GF-D8 (cell line): ENCODE measurements at places on chromosomes 13 and 19.

- no peak for DNase-seq
These were observed 108.0 kb downstream of the LMO7 start for GRCh38 chr13:75744127-75744526.

- DNase-seq = no peak
These were observed 5.9 kb upstream of the PLAUR start for GRCh38 chr19:43675906-43676305.

GRCh38 chr13:30934381-30934780 is 1.9 kb downstream of the TEX26 start:
- no peak for DNase-seq

DNA sequence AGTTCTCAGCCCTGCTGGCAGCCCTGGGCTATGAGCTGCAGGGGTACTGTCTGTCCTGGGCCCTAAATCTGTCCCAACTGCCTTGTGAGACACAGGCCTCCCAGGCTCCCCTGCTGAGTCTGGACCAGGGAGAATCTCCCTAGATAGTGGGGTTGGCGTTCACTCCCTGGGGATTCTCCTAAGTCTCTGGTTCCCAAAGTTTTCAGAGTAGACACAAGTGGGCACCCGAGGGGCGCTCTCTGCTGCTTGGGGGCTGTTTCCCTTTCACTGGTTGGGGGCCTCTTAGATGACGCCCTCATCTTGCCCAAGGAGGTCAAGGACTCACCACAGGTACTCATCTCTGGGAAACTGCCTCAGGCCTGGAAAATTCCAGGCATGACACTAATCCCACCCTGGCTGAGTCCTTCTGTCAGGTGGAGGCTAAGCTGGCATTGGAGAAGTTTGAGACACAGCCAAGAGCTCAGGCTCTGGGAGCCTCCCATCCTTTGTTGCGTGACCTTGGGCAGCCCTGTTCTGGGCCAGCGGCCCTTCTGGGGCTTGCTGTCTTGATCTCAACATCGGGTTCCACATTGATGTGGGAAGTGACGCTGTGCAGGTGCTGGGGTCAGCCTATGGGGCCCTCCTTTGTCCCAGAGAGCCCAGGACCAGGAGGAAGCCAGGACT is 3.9 kb downstream of the RPL18A start:
- DNase-seq = no peak

DNA sequence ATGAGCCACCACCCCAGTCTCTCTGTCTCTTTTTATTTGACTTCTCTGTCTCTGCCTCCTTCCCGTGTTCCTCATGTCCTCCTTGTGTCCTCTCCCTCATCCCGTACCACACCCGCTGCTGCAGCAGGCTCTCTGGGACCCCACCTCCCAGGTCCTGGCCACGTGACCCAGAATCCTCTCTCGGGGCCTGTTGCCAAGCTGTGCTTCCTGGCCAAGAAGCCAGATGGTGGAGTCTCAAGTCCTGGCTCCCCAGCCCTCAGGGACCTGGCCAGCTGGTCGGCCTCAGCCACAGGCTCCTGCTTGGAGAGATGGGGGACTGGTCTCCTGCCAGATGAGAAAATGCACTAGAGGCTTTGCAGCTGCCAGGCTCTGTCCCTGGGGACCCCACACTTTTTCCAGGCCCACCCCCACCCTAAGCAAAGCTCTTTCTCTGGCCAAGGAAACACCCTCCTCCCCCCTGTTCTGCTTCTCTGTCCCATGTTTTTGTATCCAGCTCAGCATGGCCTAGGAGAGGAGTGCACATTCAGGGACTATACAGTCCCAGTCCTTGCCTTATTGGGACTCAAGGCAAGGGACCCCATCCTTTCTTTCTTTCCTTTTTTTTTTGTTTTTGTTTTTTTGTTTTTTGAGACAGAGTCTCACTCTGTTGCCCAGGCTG is 34.3 kb upstream of the SHKBP1 start:
- DNase-seq = no peak

- no peak for DNase-seq
These were observed 116.6 kb downstream of the CYSLTR2 start for GRCh38 chr13:48770372-48770771.

GRCh38 chr13:73521985-73522524 is 463.2 kb downstream of the KLF5 start:
- DNase-seq = no peak

- DNase-seq = no peak
These were observed 82.6 kb downstream of the KATNAL1 start for GRCh38 chr13:30224732-30225131.

GRCh38 chr19:1789261-1790041 is 22.6 kb downstream of the ATP8B3 start:
- no peak for DNase-seq

GRCh38 chr13:28402057-28402381 is 92.9 kb downstream of the FLT1 start:
- no peak for DNase-seq

- no peak for DNase-seq
These were observed 65.9 kb downstream of the KCNRG start for GRCh38 chr13:50080911-50081678.

DNA sequence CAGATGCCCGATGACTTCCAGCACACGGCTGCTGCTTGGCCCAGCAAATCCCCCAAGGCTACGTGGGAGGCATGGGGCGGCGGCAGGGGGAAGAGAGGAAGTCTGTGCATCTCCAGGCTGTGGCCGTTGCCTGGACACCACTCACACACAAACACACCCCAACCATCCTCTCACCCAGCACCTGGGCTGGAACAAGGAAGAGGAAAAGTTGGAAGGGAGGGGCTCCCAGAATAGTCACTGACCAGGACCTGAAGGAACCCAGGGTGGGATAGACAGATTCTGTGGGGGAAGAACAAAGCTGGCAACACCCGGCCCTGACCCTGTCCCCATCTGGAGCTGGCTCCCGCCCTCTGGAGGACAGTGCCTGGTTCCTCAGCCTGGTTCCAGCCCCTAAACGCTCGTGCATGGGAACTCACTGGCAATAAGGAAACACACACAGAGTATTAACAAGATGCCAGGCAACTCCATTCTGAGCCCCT is 11.2 kb downstream of the PPP6R1 start:
- DNase-seq = peak; percentile 59

GRCh38 chr13:112056739-112057438 is 10.1 kb upstream of the SOX1 start:
- DNase-seq = no peak

DNA sequence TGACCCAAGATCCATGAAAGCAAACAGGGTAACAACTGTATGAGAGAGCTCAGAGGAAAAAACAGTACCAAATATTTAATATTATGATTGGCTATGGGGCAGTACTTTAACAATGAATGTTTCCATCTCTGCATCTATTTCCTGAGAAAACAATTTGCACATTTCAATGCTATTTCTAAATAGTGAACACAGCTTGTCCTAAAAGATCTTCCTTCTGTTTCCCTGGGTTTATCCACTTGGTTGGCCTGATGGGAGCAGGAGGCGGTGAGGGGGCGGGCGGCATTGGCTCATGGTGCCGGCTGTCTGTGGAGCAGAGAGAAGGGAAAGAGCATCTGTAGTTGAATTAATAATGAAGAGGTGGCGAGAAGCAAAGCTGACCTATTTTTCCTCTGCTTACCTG is 291.4 kb downstream of the DCLK1 start:
- no peak for DNase-seq

GRCh38 chr13:44780591-44781280 is 204.6 kb upstream of the TSC22D1 start:
- no peak for DNase-seq

GRCh38 chr13:33312150-33312860 is 26.8 kb upstream of the STARD13 start:
- no peak for DNase-seq

- no peak for DNase-seq
These were observed 138.6 kb downstream of the KCNRG start for GRCh38 chr13:50153876-50154275.

GRCh38 chr13:102589301-102589822 is 7.4 kb upstream of the TPP2 start:
- no peak for DNase-seq

DNA sequence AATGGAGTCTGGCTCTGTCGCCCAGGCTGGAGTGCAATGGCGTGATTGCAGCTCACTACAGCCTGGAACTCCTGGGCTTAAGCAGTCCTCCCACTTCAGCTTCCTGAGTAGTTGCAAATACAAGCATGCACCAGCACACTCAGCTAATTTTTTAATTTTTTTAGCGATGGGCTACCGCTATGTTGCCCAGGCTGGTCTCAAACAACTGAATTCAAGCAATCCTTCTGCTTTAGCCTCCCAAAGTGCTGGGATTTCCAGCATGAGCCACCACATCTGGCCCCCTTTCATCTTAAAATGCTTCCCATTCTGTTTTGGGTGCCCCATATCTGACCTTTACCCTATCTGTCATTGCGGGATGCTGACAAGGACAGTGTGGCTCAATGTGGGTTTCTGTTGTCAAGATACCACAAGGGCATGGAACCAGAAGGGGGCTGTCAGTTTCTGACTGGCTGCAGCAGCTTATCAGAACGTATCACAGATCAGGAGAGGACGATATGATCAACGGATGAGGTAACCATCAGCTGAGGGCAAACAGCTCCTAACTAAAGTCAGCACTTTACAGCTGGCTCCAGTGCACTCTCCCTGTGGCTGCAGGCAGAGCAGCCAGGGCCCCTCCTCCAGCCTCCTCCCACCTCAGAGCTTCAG is 32.4 kb downstream of the GPR42 start:
- peak; percentile 55 for DNase-seq

DNA sequence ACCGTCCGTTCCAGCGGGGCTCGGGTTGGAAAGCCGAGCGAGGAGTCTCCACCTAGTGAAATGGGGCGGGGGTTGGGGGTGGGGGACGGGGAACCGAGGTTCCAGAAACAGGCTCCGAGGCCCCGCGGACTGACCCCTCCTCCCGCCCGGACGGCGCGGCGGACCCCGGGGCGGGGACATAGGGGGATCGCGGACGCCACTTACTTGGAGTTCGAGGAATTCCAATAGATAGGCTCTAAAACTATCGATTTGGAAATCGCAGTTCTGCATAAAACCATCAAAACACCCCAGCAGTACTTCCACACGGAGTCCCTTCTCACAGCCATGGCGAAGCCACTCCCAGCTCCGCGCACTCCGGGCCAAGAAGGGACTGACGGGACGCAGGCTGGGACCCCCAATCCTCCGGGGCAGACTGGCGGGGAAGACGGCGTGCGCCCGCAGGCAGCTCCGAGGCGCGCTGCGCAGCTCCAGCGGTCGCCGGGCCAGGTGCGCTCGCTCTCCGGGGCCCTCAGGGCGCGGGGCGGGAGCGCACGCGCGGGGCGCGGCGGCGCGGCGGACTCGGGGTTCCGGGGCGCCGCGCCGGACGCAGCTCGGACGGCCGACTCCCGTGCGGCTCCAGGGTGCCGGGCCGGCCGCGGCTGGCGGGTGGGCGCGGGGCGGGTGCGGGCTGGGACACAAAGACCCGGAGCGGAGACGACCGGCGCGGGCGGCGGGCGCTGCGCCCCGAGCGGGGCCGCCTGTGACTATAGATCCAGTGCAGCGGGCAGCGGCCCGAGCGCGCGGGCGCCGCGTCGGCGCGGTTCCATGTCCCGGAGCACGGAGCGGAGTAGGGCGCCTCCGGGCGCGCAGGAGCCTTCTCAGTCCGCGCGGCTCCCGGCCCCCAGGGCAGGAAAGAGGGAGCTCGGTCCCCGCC is 567 bp downstream of the EFNB2 start:
- DNase-seq = no peak

DNA sequence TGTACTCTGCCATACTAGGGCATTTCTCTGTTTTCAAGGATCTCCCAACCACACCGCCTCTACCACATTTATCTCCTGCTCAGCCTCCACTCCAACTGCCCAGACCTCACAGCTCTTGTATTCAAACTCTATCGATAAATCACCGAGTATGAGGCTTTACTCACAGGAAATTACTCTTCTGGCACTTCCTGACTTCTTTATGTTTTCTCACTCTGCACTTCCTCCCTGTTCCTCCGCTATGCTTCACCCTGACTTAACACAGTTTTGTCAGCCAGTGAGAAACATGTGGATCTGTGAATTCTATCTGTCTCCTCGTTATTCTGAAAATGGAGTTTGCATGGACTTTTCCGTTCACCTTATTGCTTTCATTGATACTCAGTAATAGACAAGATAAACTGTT is 2.6 kb upstream of the CARD8 start:
- DNase-seq = peak; percentile 48

DNA sequence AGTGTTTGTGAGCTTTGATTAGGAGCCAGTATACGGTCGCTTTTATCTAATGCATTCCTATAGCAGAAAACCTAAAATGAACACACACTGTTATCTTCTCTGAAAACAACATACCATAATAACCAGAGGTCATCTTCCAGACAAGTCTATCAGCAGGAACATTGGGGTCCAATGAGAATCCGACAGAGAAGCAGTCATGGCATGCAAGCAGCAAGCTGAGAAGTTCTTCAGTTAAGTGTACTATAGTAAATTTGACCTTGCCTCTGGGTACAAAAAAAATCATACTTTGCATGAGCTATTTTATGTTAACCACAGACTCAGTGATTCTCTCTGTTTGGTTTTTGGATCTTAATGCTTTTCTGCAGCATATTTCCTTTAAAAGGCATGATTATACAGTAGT is 1505.1 kb downstream of the PCDH9 start:
- DNase-seq = no peak

GRCh38 chr19:14830702-14831101 is 4.3 kb downstream of the OR7A5 start:
- no peak for DNase-seq
